ENCODE measurements at places on chromosomes 3 and 15.

- no peak for DNase-seq
Measured at GRCh38 chr15:31486506-31486905, 159.9 kb downstream of the KLF13 start.

GRCh38 chr15:52006702-52007340 is 12.2 kb upstream of the MAPK6 start:
- no peak for DNase-seq

GRCh38 chr15:41984622-41985021 is 12.3 kb upstream of the EHD4 start:
- no peak for DNase-seq

DNA sequence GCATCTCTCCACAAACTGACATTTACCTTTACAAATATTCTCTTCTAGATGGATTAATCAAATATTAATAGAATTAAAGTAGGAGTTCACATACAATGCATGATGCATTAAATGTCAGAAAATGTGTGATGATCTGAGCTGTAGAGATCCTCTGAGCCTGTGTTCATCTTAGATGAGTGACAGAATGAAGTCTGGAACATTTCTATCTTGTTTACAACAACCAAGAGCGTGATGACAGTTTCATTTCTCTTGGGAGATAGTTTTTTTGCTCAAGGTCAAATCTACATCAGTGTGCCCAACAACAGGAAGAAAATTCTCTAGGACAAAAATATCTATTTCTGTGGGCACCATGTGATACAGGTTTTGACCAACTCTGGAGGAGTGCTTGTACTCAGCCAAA is 211.9 kb downstream of the MYRIP start:
- DNase-seq: no peak

DNA sequence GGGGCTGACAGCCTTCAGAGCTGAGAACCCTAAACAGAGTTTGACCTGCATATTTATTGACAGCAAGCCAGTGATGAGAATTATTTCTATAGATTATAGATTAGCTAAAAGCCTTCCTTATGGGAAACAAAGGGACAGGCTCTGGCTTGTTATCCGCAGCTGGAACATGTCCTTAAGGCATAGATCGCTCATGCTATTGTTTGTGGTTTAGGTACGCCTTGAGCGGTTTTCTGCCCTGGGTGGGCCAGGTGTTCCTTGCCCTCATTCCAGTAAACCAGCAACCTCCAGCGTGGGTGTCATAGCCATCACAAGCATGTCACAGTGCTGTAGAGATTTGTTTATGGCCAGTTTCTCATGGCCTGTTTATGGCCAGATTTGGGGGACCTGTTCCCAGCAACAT is 10.2 kb upstream of the FAH start:
- no peak for DNase-seq
